ENCODE measurements at places on chromosomes 7 and 10.

GRCh38 chr10:11176746-11177145 is 159.1 kb downstream of the CELF2 start:
- H3K4me3 ChIP-seq: no peak overlapping the region
- peaks cover 94% of the 10 kb centered on the region for H3K4me1 ChIP-seq
- no peaks in the 10 kb centered on the region for H3K27me3 ChIP-seq
- peak overlapping the region; percentile 91 for H3K27ac ChIP-seq
- DNase-seq: peak; percentile 67

DNA sequence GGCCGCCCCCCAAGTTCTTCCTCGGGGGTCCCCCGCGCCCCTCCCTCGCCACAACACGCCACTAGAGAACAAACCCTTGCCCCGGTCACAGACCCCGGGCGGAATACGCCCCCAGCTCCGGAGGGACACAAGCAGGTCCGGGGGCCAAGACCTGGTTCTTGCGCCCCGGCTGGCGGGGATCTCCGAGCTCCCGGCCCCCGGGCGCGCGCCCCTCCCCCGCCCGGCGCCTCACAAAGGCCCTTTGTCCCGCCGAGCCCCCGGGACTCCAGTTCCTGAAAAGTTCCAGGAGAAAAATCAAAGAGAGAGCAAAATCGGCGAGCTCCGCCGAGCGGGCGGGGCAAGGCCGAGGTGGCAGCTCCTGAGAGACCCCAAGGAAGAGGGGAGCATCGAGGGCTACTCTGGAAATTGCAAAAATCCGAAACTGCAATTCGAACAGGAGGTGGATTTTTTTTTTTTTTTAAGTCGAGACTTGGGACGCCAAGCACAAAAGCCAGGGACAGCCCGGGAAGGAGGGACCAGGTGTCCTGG is 4.0 kb downstream of the TNRC18 start:
- peaks cover 66% of the 10 kb centered on the region for H3K27me3 ChIP-seq
- peaks cover 26% of the 10 kb centered on the region for H3K4me1 ChIP-seq
- peak overlapping the region; percentile 65 for H3K27ac ChIP-seq
- H3K36me3 ChIP-seq: no peaks in the 10 kb centered on the region

DNA sequence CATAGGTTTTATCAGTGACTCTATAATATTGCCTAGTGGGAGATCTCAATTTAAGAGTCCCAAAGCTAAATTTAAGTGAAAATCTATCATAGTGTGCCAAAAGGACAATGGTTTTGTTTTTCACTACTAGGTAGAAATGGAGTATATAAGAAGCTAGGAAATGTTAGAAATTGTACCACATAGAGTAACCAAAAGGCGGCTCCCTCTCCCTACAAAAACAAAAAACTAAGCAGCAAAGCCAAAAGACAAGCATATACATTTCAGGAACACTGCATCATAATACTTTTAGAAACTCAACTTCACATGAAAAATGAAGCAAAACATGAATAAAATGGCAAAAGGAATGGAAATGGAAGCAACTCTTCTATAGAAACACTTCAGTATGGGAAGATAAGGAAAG is 271.6 kb downstream of the CACNA2D1 start:
- H3K4me3 ChIP-seq: no peak overlapping the region
- no peak overlapping the region for H3K27ac ChIP-seq
- no peak for DNase-seq
- H3K36me3 ChIP-seq: no peaks in the 10 kb centered on the region

DNA sequence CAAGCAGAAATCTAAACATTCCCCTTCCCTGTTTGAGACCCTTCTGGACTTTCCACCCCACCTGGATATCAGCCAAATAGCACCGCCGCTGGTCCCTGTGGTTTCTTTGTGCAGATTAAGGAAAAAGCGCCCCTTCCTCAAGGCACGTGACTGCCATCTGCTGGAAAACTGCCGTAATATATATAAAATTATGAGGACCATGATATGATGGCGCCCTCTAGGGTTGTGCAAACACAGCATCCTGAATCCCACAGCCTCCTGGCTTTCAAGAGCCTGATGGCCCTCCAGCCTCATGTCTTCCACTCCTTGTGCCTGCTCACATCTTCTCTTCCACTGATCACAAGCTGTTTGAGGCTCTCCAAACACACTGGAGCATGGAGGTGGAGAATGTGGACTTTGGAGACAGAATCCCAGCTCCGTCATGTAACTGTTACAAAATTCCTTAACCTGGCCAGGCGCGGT is 121.3 kb downstream of the MYL10 start:
- peaks cover 6% of the 10 kb centered on the region for H3K27me3 ChIP-seq
- H3K4me1 ChIP-seq: peaks cover 20% of the 10 kb centered on the region
- peak; percentile 68 for DNase-seq
- no peak overlapping the region for H3K27ac ChIP-seq

DNA sequence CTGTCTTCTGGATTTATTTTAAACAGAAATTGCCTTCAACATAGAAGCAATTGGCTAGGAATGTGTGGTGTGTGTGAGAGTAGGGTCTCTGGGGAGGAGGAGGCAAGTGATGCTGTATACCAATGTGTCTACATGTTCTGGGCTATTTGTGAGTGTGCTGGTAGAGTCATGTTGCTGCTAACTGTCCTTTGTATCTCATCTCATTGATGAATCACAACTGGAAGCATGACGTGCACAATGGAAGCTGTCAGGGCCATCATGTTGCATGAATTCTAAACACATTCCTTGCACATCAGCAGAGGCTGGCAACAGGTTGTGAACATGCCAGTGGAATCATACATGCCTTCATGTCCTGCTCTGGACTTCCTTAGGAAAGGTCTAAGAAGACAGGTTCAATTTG is 199.7 kb downstream of the BMPER start:
- H3K27ac ChIP-seq: no peak overlapping the region
- no peaks in the 10 kb centered on the region for H3K36me3 ChIP-seq
- no peaks in the 10 kb centered on the region for H3K4me1 ChIP-seq
- DNase-seq: no peak
- H3K27me3 ChIP-seq: no peaks in the 10 kb centered on the region
- H3K4me3 ChIP-seq: no peak overlapping the region

DNA sequence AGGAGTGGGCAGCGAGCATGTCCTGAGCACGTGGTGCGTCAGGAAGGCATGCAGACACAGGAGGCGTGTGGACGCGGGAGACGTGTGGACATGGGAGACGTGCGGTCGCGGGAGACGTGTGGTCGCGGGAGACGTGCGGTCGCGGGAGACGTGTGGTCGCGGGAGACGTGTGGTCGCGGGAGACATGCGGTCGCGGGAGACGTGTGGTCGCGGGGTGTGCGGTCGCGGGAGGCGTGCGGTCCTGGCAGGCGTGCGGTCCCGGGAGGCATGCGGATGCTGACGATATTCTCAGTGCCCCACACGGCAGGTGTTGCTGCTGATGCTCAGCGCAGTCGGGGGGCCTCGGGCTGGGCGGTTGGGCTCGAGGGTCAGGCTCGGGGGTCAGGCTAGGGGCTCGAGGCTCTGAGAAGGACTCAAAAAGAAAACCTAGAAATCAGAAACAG is 94.2 kb downstream of the NKX6-2 start:
- no peaks in the 10 kb centered on the region for H3K27me3 ChIP-seq
- H3K4me3 ChIP-seq: no peak overlapping the region
- H3K4me1 ChIP-seq: peaks cover 9% of the 10 kb centered on the region
- H3K36me3 ChIP-seq: peaks cover 8% of the 10 kb centered on the region
- no peak overlapping the region for H3K27ac ChIP-seq

All from activated CD4-positive, alpha-beta T cell treated with anti-CD3 and anti-CD28 coated beads, Interleukin-2, amount 10 ng/mL, durations not matched to agents 7 days and 5 days (primary cell).